ENCODE measurements at places on chromosomes 6 and 20.
A peak's percentile ranks its signal among the peaks of the same experiment; 100 is the strongest.

- DNase-seq, result no peak
Measured at GRCh38 chr20:41456351-41456750, 89.7 kb upstream of the EMILIN3 start.

DNA sequence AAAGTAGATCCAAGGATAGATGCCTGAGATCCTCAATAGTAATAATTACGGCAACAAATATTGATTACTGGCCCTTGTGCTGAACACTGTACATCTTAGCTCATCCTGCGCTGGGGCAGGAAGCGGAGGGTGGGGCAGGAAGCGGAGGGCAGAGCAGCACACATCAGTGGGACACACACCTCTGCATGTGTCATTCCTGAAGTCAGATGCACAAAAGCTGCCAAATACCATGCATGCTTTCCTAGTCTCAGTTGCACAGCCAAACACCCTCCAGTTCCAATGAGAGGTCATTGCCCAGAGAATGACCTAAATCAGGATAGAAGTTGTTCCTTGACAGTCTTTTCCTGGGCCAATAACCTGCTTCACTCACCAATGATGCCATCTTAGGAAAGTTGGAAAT is 74.4 kb upstream of the FOXC1 start:
- DNase-seq, result peak; percentile 50

GRCh38 chr20:24890286-24890685 is 58.8 kb upstream of the CST7 start:
- no peak for DNase-seq

- no peak for DNase-seq
Measured at GRCh38 chr20:12906361-12906760, 102.4 kb upstream of the SPTLC3 start.

DNA sequence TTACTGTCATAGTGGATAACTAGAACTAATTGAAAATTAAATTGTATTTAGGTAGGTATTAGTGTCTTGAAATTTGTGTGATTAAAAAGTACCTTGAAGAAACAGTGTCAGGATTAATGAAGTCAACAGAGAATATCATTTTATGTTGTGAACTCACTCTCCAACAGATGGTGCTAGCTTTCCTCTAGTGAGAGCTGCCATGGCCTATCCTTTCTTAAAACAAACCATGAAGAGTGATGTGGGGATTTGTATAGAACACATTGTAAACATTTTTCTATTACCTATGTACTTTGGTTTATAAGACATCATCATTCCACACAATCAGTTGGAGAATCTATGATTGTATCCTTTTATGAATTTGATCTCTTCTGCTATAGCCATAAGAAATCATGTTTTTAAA is 4.8 kb upstream of the SRSF12 start:
- DNase-seq, result no peak

DNA sequence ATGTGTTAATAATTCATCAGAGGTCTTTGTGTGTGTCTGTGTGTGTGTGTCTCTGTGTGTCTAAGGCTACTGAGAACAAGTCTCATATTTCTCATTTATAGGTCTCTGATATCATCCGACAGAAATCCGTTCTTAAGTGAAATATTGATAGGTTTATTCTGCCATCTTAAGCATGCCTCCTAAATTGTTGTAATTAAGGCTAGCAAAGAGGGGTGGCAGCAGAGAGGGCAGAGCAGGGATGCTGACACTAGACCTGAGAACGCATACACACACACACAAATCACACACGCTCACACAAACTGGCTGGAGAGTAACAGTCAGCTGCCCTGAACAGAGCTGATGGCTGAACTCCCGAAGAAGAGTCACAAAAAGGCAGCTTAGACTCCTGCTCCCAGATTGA is 84.9 kb upstream of the LRFN2 start:
- DNase-seq, result no peak

- no peak for DNase-seq
Measured at GRCh38 chr20:21677261-21677660, 28.2 kb upstream of the PAX1 start.

DNA sequence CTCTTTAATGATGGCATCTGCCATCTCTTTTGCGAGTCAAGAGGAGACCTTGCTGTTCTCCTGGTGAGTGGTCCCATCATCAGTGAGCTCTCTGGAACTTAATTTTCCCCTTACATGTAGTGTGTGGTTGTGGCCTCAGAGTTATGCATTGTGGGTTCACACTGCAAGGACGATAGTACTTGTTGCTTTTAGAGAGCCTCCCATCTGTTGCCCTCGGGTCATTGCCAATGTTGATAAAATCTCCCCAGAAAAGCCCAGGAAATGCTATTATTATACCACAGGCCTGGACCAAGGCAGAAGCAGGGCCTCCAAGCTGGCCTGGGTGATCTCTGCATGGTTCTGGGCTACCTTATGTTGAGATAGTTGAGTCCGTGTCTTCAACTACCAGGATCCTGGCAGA is 241.6 kb downstream of the BMP7 start:
- DNase-seq, result no peak

GRCh38 chr20:24911461-24911860 is 37.6 kb upstream of the CST7 start:
- no peak for DNase-seq

GRCh38 chr6:22954749-22955385 is 385.5 kb downstream of the HDGFL1 start:
- no peak for DNase-seq

GRCh38 chr6:143677891-143678791 is at the start of gene PHACTR2:
TSS of gene PHACTR2 (plus strand) at chr6:143677965. CDS start at chr6:143678164, 199 bp downstream.
- DNase-seq, result peak; percentile 14

DNA sequence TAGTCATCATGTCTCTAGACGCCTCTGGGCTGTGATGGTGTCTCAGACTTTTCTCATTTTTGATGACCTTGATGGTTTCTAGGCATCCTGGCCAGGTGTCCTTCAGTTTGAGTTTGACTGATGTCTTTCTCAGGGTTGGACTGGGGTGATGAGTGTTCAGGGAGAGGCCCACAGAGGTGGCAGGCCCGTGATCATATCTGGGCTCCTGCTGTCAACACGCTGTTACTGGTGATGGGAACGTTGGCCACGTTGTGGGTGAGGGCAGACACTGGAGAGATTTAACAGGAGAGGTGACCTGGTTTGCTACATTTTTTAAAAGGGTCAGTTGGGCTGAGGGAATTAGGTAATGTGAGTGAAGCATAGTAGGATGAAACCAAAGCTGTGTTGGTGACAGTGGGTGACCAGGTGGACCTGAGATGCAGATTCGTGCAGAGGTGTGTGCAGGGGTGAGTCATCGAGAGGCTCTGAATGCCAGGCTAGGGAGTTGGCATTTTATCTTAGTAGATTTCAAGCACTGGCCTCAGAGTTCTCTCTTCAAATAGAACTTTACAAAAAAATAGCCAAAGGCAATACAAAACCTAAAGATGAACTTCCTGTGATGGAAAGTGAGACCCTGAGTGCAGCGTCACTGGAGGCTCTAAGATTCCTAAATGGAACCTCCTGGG is 174.1 kb downstream of the CDH26 start:
- DNase-seq, result no peak

DNA sequence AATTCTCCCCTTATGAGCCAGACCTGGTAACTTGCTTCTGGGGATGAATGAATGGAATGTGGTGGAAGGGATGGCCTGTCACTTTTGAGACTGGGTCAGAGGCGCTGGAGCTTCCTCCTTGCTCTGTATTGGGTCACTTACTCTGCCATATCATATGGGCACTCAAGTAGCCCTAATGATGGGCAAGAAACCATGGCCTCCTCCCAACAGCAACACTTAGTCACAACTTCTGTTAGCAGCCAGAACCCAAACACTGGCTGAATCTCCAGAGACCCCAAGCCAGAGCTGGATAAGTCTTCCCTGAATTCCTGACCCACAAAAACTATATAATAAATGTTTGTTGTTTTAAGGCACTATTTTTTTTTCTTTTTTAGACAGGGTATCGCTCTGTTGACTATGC is 5.5 kb downstream of the E2F1 start:
- no peak for DNase-seq

- DNase-seq, result no peak
Measured at GRCh38 chr6:108805611-108806167, 42.5 kb upstream of the ARMC2 start.

- DNase-seq, result no peak
Measured at GRCh38 chr6:21259660-21260059, 333.9 kb upstream of the SOX4 start.

- DNase-seq, result peak; percentile 16
Measured at GRCh38 chr20:57391439-57392301, 474 bp downstream of the RBM38 start.

DNA sequence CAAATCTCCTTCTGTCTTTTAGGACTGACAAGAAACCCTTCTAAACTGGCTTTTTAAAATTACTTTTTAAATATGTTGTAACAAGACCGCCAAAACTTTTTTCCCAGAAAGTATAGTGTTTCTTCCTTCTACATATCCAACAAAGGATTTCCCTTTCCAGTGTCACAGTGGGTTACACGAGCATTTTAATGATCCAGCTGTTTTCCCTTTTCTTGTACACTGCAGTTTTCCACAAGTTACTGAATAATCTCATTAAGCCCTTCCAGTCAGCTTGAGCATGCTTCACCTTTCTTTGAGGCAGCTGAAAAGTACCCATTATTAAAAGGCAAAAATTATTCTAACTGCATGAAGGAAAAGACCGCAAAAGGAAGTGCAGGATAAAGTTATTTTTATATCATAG is 48.6 kb downstream of the CD24 start:
- no peak for DNase-seq

GRCh38 chr6:126665551-126665950 is 325.6 kb downstream of the CENPW start:
- DNase-seq, result no peak

DNA sequence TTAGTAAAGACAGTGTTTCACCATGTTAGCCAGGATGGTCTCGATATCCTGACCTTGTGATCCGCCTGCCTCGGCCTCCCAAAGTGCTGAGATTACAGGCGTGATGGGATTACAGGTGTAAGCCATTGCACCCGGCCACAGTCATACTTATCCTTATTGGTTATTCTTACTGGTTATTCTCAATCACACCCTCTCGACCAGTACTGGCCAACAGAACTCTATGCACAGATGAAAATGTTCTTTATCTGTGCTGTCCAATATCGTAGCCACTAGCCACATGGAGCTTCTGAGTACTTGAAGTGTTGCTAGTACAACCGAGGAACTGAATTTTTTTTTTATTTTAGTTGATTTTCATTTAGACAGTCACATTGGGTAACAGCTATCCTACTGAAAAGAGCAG is 63.5 kb downstream of the CNKSR3 start:
- DNase-seq, result no peak

GRCh38 chr20:32828029-32828680 is 8.4 kb downstream of the MAPRE1 start:
- DNase-seq, result no peak

DNA sequence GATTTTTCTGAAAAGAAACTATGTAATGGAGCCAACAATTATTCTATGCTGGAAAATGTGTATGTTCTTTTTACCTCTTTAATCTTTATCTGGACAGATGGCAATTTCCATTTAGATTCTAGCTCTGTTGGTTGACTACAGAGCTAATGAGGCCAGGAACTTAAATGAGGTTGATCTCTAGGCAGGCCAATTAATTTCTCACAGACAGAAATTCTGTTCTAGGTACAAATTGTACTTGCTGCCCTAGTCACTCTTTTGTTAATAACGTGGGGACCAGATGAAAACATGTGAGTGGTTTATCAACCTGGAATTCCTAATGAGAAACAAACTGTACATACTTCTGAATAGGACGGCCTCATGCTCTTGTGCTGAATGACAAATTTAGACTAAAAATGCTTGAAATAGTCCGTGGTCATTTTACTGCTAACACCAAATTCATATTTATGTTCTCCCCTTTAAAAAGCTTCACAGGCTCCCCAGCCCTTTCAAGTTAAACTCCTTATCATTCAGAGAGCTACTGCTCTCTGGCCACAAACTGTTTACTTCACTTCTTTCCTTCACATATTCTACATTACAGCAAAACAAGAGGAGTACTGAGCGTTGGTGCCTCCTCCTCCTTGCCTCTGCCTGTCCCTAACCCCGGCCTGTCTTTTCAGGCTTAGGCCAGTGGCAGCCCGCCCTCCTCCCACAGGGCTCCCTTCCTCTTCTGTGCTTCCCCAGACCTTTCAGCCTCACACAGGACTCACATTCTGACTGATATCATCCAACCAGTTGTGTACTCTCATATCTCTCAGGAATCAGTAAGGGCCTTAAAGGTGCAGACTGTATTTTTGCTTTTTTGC is 41.4 kb downstream of the DTNBP1 start:
- DNase-seq, result no peak

- no peak for DNase-seq
Measured at GRCh38 chr6:79042799-79043126, 35.3 kb downstream of the PHIP start.

DNA sequence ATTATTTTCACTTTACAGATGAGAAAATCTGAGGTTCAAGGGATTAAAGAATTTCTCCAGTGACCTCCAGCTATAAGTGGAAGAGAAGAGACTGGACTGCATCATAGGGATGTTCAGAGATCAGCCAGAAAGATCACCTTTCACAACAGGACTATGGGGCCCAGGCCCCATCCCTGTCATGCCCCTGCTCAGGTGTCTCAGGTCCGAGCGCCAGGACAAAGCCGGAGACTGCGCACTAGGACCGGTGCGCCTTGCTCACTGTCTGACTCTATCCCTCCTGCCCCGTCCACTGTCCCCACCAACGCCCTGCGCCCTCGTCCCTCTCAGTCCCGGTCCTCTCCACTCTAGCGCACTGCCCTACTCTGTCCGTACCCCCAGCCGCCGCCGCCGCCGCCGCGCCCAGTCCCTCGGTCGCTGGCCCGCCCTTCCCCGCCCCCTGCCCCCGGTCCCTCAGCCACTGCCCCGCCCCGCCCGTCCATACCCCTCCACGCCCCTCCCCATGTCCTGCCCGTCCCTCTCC is 521 bp upstream of the RAD21L1 start:
- DNase-seq, result no peak

GRCh38 chr20:9411833-9412232 is 102.6 kb upstream of the LAMP5 start:
- no peak for DNase-seq

DNA sequence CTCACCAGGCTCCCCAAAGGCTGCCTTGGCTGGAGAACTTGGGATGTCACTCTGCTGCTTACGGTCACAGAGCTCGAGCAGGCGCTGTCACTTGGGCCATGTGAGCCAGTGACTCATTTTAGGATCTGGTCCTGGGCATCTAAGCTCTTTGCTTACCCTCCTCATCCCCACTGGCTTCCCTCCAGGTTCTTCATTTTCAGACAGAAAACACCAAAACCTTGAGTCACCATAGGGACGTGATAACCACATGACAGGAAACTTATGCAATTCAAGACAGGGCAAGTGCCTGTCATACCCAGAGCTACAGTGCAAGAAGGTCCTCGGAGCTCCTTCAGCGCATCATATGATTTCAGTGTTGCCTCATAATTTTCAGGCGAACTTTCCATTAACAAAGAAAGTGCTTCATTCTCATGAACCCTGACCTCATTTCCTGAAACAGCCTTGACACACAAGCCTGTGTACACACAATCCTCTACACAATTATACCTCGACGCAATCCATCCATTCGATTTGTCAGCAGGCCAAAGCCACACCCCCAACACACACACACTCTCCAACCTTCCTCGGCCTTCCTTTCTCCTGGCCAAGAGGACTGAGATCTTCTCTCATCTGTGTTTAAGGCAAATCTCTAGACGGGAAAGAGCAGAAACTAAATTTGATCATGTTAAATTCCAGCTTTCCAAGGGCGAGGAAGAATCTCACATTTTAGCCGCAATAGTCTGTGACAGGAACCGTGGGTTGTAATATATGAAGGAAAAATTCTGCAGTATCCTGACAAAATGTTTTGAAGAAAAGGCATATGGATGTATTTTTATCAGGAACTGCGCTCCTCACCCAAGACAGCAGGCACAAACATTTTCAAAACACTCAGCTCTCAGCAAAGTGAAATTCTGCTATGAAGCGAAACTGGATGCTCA is 25.3 kb downstream of the TBC1D7 start:
- no peak for DNase-seq

- no peak for DNase-seq
Measured at GRCh38 chr6:78614961-78615360, 252.4 kb upstream of the IRAK1BP1 start.

Measured in activated effector memory CD4-positive, alpha-beta T cell treated with Interleukin-2 at 50 U/mL for 16 hours (primary cell).